Lower leg skin (tissue), 4 donors: ENCODE measurements at places on chromosomes 12 and 14.

DNA sequence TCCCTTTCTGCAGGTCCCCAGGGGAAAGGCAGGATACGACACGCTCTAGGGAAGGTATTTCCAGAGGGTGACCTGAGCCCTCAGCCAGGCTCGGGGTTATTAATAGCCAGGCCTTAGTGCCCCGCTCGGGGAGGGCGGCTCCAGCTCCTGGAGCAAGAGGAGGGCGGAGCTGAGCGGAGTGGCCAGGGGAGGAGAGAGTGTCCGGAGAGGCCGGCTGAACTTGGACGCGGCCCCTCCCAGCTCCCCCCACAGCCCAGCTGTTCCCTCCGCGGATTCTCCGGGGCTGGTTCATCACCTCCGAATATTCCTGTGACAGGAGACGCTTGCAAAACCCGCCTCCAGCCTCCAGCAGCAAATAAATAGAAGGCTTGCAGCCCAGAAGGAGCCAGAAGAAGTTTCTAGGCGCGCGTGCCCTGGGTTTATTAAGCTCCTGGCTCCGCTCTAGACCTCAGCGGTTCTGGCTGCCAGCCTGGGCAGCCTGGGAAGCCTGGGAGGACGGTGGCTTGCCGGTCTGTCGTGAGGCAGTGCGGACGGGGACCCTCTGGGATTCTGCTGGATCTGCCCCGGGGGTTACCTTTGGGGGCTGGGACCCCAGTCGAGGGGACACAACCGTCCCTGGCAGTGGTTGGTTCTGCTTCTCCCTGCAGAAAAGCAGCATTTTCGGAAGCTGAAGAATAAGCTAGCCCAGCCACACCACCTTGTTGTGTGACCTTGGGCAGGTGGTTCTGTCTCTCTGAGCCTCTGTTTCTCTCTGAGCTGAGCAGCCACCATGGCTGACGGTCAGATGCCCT, at the start of gene HSPB8:
Gene HSPB8 (plus strand): TSS at position 388 of the 791 bp plus-strand sequence. CDS start 382 bp downstream, at position 770.
- DNase-seq = peak; percentile 76

- no peak for DNase-seq
Measured at GRCh38 chr12:44088647-44089046, 252.8 kb downstream of the TMEM117 start.

DNA sequence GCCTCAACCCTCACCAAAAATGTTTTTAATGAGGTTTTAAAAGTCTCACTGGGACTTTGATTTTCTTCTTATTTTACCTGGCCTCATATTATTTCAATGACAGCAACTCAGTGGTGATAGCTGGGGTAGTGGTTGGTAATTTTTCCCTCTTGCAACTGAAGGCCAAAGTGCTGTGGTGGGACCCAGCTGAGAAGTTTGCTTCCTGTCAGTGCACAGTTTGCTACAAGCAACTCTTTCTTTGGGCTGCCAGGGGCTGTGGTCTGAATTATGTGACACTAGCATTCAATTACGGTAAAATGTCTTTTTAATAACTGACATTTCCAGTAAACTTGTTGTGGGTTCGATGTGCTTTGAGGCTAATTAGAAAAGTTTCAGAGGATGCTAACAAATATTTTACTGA, 65.3 kb downstream of the IFNG start:
- DNase-seq = no peak

DNA sequence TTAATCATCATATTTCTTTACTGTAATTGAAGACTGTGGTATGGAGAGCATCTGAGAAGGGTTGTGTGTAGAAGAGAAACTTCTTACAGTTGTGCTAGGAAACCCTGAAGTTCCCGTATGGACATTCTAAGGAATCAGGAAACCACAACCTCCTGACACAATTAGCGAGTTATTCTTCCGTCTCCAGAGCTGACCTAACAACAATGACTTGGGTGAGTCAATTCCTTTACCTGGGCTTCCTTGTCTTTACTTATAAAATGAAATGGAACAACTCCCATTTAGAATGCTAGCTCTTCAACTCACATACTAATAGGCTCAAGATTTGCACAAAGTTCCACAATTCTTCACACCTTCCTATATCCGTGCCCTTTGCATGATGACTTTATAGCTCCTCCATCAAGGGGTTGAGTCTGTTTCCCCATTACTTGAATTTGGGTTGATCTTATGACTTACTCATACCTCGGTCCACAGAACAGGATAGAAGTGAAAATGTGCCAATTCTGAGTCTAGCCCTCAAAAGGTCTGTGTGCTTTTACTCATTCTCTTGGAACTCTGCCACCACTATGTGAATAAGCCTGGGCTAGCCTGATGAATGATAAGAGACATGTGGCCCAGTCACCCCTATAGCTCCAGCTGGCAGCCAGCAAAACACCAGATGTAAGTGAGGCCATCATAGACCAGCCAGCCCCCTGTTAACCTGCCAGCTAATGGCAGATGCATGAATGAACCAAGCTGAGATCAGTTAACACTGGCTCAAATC, 459.4 kb downstream of the ETNK1 start:
- DNase-seq = no peak

- no peak for DNase-seq
Measured at GRCh38 chr14:54688229-54688628, 121.3 kb downstream of the SAMD4A start.

DNA sequence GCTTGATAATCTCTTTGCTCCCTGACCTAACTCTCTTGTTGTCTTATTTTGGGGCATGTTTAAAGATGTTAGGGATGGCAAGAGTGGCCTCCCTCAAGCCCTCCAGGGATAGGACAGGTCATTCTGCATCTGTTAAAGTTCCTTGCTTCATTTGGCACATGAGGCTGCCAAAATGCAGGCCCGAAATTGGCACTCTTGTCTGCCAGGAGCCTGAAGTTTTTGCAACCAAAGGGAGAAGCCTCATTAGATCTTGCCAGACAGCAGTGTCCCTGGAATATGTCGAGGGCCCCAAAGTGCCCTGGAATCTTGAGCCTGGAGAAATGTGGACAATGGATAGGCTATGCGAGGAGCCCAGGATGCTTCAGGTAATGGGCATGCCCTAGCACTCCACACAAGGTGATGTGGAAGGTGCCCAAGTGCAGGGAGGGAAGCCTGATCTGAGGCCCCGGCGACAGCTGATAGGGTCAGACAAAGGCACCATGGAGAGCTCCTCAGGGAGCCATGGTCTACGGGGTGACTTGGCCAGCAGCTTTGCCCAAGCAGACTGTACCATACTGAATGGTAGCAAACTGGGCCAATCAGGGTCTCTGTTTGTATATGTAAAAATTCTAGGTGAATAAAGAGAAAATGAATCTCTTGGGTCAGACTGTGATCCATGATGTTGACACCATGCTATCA, 173.0 kb upstream of the WSCD2 start:
- DNase-seq = no peak

- no peak for DNase-seq
Measured at GRCh38 chr14:55430024-55430690, 10.3 kb downstream of the TBPL2 start.
